ENCODE measurements at places on chromosomes 12 and 14. TPM values are rescaled to one million over a fixed set of nuclear protein-coding genes. Genes with fewer than 3 reads are reported as not detected.

TPH2 gene
- not detected for polyA plus RNA-seq

BDKRB2 gene
- not detected for polyA plus RNA-seq

IAPP gene
- 0.36 TPM for polyA plus RNA-seq

FBRSL1 gene
- polyA plus RNA-seq: 25.0 TPM

HEATR5A gene
- 9.3 TPM for polyA plus RNA-seq

CBLN3 gene
- 1.3 TPM for polyA plus RNA-seq

IQSEC3 gene
- polyA plus RNA-seq: 0.15 TPM

MCRS1 gene
- 99.2 TPM for polyA plus RNA-seq

PTGDR gene
- 0.38 TPM for polyA plus RNA-seq
